ENCODE measurements at places on chromosomes 4 and X.
A peak's percentile ranks its signal among the peaks of the same experiment; 100 is the strongest.

- no peak for DNase-seq
Measured at GRCh38 chr4:123788577-123788976, 392.0 kb downstream of the SPRY1 start.

GRCh38 chr4:770022-770421 lies 55.9 kb downstream of the CPLX1 start:
- DNase-seq = no peak

GRCh38 chr4:159428293-159428692 lies 325.4 kb downstream of the RAPGEF2 start:
- DNase-seq = no peak

- no peak for DNase-seq
Measured at GRCh38 chr4:150384249-150384648, 197.7 kb upstream of the MAB21L2 start.

DNA sequence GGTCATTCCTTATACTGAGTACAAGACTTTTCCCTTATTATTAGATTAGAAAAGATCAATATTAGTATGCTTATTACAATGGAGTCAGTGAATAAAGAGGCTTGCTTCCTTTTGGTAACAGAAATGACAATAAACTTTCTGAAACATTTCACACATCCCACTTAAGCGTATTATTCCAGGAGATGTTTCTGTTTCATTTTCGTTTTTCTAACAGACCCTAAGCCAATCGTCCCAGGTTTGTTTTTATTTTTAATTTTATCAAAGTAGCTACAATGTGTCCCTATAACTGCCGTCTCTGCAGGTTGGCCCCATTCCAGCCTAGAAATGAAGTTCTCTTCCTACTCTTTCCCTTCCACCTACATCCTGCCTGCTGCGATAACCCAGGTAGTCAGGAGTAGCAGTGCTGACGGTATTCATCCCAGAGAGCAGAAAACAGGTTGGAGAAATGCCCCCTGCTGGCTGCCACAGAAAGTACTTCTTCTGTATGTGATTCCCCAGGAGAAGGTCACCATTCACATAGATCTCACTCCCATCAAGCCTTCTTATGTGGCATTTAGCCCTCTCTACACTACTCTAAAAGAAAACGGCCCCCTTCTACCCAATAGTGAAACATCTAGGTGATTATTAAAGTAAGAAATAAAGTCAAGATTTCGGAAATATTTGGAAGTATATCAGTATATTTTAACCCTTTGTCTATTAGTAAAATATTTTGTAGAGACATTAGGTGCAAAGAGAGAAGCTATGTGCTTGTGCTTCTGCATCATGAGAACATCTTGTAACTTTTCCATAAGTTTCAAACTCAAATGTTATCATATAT lies 40.4 kb downstream of the ENPEP start:
- DNase-seq = peak; percentile 48
